M059J (cell line): ENCODE measurements at places on chromosomes 6 and 20. TPM values are rescaled to one million over a fixed set of nuclear protein-coding genes. Genes with fewer than 3 reads are reported as not detected.
A peak's percentile ranks its signal among the peaks of the same experiment; 100 is the strongest.

DNA sequence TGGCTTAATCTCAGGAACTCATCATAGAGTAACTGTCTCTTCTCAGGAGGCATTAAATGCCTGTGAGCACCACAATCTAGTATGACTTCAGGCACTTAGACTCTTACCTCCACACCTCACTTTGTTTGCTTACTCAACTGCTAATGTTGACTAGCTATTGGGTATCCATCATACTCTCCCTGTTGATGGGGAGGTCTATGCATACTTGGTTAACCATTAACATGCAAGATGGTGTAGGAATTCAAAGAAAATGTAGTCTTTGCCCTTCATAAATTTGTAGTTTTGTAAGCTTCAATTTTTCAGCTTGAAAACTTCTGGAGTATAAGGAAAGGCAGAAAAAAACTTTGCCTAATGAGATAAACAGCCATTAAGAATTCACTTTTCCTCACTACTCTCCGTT lies 501.0 kb upstream of the MARCKS start:
- no peak for DNase-seq

DNA sequence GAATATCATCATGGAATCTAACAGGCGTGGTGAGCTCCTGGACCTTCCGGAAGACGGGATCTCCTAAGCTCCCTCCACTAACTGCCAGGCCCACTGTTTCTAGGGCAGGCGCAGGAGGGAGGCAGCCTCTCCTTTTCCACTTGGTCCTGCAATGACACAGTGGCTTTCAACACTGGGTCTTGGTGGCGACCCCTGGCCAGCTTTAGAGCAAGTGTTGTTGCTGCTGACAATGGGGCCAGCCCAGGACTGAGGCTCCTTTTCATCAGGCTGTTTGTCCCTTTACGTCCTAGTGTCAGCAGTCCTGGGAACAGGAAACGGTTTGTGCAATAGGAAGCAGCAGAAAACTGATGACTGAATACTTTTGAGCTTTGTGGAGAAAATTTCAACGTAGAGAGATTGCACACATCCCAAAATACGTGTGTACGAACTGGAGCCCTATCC lies 9.7 kb upstream of the QKI start:
- DNase-seq = no peak

- no peak for DNase-seq
Measured at GRCh38 chr6:10640412-10640811, 54.0 kb downstream of the C6orf52 start.

DNA sequence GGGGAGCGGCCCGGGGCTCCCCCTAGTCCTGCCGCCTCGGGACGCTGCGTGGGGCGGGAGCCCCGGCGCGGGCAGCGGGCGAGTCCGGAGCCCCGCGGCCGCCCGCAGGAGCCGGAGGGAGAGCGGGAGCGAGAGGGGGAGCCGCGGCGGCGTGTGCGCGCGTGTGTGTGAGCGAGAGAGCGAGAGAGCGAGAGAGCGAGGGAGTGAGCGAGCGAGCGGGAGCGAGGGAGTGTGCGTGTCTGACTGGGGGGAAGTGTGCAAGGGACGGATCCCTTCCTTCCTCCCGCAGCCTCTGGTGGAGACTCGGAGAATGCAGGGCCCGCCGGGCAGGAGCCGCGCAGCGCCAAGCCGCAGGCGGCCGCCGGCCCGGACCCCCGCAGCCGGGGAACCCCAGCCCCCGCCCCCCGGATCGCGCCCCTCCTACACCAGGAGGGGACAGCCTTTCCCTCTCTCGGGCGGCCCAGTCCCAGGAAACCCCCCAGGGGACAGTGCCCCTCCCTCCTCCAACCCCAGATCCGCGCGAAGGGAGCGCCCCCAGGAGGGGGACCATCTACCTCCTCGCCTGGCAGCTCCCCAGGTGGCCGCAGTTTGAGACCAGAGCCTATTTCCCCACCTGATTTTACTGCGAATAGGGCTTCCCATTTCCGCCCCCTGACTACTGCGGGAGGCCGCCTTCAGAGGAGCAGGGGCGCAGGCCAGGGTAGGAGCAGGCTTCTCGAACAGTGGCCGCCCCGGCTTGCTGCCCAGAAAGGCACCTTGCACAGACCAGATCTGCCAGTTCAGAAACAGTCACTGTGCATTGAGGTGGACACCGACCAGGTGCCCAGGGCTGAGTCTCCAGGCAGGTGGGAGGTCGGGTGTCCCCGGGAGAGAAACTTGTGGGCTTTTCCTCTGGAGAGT lies at the start of gene CDH22:
Gene CDH22 (minus strand): TSS at position 241 of the 900 bp plus-strand sequence. CDS start 57,204 bp downstream, outside the sequence.
- peak; percentile 38 for DNase-seq

KHDRBS2 gene
- not detected in 2 replicates for total RNA-seq
